ENCODE measurements at places on chromosomes 6 and 20.

- no peak for DNase-seq
These were observed 9.6 kb upstream of the SLC2A10 start for GRCh38 chr20:46699651-46700359.

DNA sequence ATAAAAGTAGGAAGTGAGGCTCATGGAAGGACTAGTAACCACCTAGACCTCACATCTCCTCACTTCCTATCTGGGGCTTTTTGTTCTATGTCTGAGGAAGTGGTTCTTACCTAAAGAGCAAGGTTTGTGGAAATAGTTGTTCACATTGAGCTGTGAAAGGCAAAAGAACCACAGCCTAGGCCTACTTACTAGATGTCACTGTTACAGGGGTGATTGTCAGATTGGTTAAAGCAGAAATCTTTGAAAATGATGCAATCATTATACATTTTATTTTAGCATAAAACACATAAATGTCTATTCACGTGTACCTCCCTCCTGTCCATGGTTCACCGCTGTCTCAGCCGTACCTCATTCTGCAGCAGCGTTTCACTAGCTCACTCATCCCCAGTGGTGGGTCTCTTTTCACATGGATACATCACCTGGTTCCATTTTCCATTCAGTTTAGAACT, 268.8 kb downstream of the TMEM242 start:
- no peak for DNase-seq

- no peak for DNase-seq
These were observed 44.6 kb upstream of the NT5E start for GRCh38 chr6:85405175-85405852.

DNA sequence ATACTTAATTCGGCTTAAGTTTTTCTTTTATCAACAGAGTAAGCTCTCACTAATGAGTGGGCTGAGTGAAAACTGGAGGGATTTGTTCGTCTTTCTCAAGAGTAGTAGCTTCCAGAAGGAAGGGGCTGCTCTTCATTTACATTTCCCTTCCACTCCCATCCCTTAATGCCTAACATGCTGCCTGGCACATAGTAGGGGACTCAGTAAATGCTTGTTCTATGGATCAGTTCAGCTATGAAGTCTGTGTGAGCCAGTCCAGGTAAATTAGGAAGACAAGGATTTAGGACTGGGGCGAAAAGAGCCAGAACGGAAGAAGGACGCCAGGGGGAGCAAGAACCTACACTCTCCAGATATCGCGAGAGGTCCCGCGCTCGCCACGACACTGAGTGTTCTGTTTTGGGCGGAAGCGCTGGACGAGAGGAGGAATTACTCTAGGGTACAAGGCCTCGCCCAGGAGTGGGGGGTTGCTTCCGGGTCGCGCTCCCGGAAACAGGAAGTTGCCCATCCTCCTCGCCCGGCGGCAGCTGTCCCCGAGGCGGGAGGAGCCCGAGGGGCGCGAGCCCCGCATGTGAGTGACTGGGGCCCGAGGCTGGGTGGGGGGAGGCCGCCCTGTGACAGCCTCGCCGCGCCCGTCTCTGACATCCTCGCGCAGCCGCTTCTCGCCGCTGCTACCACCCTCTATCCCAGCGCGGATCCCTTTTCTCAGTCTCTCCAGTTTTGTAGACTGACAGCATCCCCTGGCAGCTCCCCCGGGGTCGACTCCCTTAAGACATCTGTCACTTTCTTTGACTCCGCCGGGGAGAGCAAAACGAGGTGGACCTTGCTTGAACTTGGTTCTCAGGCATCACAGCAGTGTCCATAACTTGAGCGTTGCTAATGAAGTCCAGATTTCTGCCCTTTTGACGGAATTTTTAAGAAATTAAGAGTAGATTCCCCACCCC, at the start of gene C6orf89:
TSS of gene C6orf89 (plus strand) at position 492 of the 941 bp plus-strand sequence. CDS start 13,493 bp downstream, outside the sequence.
- DNase-seq, result peak; percentile 94

- no peak for DNase-seq
These were observed 114.4 kb downstream of the SLC23A2 start for GRCh38 chr20:4886771-4887527.

- no peak for DNase-seq
These were observed 73.0 kb downstream of the SHPRH start for GRCh38 chr6:145891126-145891525.

DNA sequence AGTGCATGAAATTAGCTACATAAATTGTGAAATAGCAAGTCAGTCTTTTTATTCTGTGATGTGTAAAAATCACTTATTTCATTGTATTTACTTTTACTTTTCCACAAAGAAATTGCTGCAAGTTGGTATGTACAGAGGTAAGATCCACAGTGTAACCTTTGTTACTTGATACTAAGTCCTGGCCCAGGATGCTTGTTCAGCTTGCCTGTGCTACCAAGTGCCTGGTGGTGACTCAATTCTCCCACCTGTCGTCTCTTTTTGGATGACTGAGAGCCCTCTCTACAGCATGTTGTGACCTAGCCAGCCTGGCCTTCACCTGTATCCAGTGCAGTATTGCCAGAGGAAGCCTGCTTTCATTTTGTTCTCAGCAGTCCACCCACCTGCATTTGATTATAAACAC, 54.9 kb downstream of the ANKRD6 start:
- DNase-seq, result no peak

GRCh38 chr6:118523216-118523615, 24.9 kb upstream of the PLN start:
- no peak for DNase-seq

DNA sequence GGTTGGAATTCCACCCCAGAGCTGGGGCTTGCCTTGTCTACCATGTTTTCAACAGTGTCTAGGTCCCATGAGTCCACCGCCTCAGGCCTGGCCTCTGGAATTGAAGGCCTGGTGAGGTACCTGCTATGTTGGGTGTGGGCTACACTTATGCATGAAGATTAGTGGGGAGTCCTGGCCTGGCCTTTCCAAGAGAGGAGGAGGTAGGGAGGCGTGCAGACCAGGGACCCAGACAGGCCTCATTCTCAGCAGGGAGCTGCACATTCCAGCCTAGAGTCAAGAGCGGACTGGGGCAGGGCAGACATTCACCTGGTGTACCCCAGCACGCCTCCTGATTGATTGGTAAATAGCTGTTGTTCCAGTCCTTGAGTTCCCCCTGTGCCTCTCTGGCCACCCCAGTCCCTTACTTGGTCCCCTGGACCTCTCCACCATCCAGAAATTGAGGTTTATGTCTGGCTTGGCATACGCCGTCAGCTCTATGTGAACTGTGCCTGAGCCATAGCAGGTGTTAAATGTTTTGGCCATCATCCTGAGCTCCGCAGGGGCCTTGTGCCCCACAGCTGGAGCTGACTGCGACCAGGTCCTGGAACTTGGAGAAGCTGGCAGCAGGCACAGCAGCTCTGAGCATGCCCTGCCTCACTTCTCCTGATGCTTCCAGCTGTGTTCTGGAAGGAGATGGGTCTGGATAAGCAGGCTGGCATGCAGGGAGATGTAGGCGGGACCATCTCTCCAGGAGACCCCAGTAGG, 8.2 kb upstream of the VEGFA start:
- DNase-seq, result no peak

- DNase-seq, result no peak
These were observed 63.0 kb downstream of the GPX5 start for GRCh38 chr6:28588666-28589065.

GRCh38 chr6:28336284-28337120, 554 bp upstream of the ZSCAN31 start:
- no peak for DNase-seq

DNA sequence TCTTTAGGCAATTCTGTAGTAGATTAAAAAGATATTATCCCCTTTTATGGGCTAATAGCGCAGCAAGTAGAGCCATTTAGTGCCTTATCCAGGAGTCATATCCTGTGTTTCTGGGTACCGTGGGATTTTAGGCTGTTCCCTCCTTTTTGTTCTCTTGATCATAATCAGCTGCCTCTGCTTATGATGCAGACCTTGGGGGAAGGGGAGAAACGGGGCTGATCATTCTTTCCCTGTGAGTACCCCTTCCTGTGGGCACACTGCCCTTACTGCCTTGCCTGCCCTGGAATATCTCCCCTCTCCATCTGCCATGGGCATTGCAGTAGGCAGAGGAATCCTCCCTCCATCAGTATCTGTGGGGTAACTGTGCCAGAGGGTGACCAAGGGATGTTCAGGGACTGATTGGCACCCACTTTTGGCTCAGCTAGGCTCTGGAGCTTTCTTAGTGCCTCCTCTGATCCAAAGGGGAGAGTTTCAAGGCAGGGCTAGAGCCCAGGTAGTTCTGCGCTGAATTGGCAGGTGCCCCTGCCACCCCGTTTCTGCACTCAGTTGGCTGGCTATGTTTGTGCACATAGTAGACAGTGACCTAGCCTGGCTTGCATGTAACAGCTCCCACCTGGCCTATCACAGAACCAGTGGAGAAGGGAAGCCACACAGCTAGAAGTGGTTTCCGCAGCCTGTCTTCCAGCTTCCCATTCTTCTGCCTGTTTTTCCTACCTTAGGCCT, 103.3 kb downstream of the FIG4 start:
- no peak for DNase-seq

DNA sequence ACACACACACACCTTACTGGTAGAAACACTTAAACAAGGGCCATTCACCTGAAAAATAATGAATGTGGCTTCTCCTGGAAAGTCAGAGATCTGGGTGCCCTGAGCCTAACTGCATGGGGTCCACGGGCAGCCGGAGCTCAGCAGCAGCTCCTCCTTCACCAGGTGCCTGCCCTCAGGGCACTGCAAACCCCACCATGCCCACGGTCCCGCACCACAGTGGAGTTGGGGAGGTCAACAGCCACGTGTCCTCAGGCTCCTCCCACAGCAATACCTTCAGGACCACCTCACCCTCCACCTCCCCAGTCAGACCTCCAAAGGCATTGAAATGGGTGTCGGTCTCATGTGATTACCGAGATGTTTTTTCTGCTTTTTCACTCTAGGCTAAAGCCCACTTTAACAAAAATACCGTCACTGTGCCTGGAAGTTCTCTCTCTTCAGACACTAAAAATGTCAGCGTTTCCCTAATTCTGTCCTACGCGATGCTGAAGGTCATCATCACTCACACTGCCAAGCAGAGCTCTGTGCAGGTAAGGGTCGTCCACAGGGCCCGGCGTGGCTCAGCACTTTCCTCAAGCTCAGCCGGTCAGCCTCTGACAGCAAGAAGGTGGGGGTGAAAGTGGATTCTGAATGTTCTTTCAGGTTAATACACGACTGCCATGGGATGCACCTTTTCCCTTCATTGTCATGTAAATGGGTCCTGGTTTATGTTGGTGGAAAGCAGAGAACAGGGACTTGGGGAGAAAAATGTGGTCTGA, 48.9 kb downstream of the CDK5RAP1 start:
- no peak for DNase-seq

- no peak for DNase-seq
These were observed 11.0 kb downstream of the GFRA4 start for GRCh38 chr20:3652221-3652620.

GRCh38 chr20:38165966-38166702, 1.1 kb upstream of the TGM2 start:
- DNase-seq, result no peak

DNA sequence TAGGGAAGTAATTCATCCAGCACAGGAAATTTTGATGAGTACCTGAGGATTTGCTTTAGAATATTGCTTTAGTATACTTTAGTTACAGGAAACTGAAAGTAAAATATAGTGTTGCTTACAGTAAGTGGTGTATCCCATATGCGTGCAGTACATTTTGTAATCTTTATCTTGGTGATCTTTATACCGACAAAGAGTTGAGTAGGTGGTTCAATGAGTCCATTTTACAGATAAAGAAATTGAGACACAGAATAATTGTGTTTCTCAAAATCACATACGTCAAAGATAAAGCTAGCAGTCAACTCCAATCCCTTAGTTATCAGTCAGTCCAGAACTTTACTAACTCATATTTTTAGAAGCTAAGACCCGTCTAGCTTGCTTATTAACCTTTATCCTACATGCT, 65.8 kb upstream of the E2F3 start:
- DNase-seq, result no peak

DNA sequence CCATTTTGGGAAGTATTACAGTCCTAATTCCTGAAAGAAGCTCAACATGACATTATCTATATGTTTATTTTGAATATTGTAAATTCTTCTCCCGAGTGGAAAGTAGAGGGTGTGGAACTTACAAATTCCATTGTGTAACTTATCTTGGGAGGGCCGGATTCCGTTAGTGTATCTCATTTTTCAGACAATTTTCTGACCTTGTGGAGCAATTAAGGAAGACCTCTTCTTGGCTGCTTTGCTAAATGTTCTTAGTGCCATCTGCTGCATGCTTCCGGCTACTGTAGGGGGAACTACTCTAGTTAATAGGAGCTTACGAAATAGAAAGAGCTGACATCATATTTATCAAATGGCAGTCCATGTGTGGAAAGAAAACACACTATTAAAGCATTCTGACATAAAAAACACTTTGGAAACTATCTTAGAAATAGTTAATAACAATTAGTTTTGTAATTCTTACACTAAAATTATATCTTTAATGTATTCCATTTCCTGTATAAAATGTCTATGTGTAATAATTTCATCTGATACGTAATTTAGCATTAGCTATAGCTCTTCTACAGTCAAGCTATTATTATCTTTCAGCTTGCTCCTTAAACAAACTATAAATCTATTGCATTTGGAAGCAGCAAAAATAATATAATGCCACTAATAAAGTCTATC, 41.5 kb upstream of the KCNQ5 start:
- no peak for DNase-seq

GRCh38 chr6:164753517-164753916, 555.9 kb downstream of the C6orf118 start:
- no peak for DNase-seq

GRCh38 chr6:18203786-18204185, 48.6 kb downstream of the KDM1B start:
- no peak for DNase-seq

GRCh38 chr20:50992733-50993457, 30.0 kb downstream of the KCNG1 start:
- no peak for DNase-seq

- DNase-seq, result no peak
These were observed 129.3 kb upstream of the MLN start for GRCh38 chr6:33933101-33933500.

- DNase-seq, result no peak
These were observed 314.8 kb downstream of the SOX4 start for GRCh38 chr6:21908161-21908848.

GRCh38 chr6:146871611-146872425, 273.0 kb downstream of the ADGB start:
- no peak for DNase-seq

DNA sequence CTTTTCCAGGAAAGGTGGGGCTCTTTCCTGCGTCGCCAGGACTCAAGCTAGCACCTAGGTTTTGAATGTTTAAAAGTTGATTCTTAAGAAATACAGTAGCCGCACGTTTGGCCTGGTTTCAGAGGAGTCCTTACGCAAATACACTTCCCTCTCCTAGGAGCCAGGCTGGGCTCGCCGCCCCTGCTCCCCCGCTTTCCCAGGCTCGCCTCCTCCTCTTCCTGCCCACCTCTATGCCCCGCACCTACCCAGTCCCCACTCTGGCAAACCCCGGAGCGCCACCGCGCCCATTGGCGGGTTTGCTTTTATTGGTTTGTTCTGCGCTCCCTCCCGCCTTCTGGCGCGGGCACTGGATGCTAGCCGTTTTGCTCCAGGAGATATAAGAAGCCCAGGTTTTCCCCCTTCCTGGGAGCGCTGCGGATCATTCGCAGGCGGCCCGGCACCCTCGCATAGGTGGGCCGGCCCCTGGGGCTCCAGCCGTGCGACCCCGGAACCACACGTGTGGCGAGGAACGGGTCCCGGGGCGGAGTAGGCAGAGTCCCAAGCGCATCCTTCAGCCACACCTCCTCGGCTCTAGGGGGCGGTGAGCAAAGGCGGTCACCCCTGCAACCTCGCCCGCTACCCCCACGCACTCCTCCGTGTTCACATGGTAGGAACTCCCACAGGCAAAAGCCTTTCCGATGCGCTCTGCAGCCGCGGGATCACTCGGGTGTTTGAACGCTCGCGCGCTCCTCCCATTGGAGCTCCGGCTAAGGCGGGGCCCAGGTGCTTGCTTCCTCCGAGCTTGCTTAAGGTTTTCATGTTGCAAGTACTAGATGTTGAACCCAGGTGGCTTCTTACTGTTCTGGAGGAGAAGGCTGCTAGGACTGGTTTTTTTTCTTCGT, 119.0 kb downstream of the RTN4IP1 start:
- peak; percentile 45 for DNase-seq

Measured in stimulated activated CD8-positive, alpha-beta memory T cell treated with anti-CD3 and anti-CD28 coated beads, Interleukin-4, amount 100 ng/mL, for 1 hour (primary cell).